ENCODE measurements at places on chromosomes 16 and 17.

DNA sequence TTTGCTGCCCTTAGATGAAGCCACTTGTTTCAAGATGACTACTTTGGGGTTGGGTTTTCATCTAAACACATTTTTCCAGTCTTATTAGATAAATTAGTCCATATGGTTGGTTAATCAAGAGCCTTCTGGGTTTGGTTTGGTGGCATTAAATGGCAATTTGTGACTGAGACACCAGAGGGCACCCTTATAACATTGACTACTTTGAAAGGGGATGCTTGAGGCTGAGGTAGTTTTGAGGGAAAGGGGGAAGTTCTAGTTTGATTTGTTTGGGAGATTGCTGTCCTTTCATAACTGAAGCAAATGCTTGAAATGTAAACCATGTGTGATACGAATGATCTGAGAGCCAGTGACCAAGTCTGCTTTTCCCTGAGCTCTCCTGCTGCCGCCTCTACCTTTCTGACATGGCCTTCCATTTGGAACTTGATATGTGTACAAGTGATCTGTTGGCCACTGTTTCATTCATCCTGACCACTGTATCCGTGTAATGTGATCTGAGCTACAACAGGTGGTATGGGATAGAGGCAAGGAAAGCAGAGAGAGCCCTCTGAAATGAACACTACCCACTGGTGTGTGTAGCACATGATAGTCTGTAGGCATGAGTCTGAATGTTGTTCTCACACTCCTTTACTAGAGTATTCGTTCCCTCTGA lies 5.8 kb upstream of the RARA start:
- no peak for DNase-seq

GRCh38 chr17:76039121-76039520 lies 12.0 kb upstream of the EVPL start:
- DNase-seq: no peak

DNA sequence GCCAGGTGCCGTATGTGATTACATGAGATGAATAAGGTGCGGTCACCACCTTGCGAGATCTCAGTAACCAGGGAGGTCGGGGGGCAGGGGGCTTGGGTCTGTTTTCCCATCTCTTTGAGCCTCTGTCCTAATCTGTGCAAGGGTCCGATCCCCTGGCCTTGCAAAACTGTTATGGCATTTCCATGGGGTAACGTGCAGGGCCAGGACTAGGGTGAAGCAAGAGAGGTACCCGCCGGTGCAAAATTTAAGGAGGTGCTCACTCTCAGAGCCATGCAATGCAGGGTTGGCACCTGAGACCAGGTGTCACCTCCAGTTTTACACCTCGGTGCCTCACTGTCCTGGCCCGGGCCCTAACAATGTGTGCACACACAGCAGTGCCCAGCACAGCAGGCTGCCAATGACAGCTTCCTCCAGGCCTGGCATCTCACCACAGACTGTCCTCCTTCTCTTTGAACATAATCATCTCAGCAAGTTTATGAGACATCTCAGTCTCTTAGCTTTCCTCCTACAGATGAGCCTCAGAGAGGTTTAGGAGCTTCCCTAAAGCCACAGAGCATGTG lies 43.6 kb downstream of the C16orf95 start:
- no peak for DNase-seq

DNA sequence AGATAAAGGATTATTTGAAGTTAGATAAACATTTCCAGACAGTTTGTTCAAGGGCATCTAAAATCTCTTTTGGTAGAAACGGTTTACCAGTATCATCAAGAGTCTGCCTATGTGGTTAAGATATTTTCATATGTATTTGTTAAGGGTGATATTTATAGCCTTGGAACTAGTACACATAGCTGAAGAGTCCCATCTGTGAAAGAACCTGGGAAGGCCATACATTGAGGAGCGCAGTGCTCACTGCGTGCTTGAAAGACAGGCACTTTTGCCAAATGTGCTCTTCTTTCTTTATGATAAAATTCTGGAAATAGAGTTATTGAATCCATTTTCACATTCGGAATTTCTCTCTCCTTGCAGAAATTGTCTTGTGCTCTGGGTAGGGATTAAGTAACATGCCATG lies 7.7 kb downstream of the IGSF6 start:
- no peak for DNase-seq

DNA sequence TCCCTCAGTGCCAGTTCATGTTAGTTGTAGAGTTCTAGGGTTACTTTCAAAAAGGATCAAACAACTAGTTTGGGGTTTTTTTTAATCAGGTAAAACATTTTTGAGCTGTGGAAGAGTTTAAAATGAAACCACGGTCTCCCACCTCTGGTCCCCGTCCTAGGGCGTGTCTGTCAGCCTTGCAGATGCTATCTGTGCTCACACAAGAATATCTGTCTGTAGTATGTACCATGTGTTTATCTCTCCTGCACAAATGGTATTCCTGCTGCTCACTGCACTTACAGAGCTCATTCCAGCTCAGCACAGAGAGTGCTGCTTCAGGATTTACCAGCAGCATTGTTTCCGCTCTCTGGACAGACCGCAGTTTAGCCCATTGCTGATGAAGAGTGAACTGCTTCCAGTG lies 38.9 kb downstream of the UBN1 start:
- DNase-seq: no peak

DNA sequence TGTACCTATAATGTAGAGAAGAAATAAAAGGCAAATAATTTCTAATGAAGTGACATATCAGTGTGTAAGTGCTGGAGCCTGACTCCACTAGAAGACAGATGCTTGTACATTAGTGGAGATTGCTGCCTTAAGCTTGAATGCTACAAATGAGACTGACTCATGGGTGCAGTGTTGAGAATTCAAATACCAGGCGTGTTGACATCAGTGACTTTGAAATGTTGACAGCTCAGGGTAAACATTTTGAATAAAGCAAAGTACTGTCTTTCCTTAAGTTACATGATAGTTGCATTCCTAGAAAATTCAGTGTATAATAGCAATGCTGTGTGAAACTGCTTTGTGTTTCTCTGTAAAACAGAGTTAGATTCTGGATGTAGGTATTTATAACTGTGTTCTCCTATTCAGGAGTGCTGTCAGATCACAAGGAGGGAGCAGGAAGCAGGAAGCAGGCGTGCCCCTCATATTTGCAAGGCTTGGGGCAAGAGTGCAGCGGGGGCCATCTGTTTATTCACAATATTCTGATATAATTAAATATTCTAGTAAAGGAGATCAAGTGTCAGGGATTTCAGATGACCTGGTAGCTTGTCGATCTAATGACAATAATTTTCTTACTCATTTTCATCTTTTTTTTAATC lies 119.0 kb downstream of the SPECC1 start:
- DNase-seq: no peak

- DNase-seq: no peak
These were observed 153.5 kb downstream of the RBFOX3 start for GRCh38 chr17:79457376-79457775.

GRCh38 chr17:74008196-74008595 lies 195.3 kb upstream of the RPL38 start:
- DNase-seq: no peak

DNA sequence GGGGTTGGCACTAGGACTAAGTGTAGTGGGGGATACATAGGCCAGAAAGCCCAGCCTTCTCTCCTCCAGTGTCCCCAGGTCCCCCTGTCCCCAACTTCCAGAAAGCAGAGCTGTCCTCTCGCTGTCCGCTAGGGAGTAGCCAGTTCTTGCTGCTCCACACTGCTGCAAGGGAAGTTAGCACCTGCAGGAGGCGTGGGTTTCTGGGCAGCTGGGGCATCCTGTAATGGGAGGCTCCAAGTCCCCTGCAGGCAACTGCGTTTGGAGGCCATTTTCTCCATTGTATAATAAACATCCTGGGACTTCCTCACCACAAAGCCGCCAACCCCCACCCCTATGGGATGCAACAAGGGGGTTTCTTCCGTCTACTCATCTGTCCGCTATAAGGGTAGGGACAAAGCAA lies 1.7 kb downstream of the RPRML start:
- no peak for DNase-seq

DNA sequence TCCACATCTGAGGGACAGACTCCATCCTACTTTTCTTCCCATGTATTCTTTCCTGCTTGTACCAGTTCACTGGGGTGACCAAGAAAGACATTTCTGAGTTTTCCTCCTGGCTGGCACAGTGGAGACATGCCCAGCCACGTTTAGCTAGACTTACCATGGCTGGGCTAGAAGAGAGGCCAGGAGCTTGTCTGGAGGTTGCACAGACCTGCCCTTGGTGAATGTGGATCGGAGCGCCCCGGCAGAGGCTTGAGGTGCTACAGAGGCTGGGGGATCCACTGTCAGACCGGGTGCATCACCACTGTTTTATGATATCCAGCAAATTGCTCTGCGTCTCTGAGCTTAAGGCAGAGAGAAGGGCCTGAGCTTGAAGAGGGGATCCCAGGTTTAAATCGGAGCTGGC lies 3.5 kb downstream of the IL4R start:
- DNase-seq: no peak

GRCh38 chr17:47708312-47708863 lies 14.4 kb downstream of the TBKBP1 start:
- DNase-seq: no peak

DNA sequence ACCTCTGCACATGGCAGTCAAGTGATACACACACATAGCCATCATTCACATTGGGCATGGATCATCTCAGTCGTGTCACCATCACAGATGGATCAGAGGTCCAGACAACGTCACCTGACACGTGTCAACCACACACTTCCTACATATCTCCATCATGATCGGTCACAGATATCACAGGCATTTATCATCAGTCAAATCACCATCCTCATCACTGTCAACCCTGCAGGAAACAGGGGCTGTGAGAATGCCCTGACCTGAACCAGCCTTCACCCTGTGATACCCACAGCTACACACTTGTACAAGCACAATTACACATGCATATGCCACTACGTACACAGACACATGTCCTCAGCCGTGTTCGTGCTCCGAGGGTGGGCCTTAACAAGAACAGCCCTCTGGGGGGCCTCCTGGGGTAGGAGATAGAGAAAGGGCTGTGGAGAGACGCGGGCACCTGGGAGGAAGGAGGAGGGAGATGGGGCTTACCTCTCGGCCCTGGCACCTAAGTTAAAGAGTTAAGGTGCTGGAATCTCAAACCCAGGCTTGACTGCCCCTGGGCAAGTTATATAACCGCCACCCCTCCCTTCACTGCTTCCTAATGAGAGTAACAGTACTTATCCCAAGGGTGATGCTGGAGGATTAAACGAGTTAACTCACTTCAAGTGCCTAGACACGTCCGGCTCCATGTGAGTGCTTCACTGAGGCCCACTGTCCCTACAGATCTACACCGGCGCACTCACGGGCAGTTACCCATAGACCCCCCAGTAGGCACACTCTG lies 1.1 kb downstream of the SLC12A4 start:
- no peak for DNase-seq

- no peak for DNase-seq
These were observed 47.8 kb downstream of the MRC2 start for GRCh38 chr17:62675260-62675659.

Data from GOT3 (cell line).